ENCODE measurements at places on chromosomes 6 and 20.

GRCh38 chr6:21915707-21916260 lies 322.2 kb downstream of the SOX4 start:
- ATAC-seq = no peak

GRCh38 chr6:108831104-108831503 lies 17.1 kb upstream of the ARMC2 start:
- ATAC-seq = no peak

- ATAC-seq = no peak
Observed at GRCh38 chr6:121008553-121008952, 325.7 kb downstream of the TBC1D32 start.

- ATAC-seq = no peak
Observed at GRCh38 chr20:44690781-44691423, 24.3 kb upstream of the CCN5 start.

GRCh38 chr6:18087396-18088165 lies 34.9 kb downstream of the NHLRC1 start:
- ATAC-seq = no peak

DNA sequence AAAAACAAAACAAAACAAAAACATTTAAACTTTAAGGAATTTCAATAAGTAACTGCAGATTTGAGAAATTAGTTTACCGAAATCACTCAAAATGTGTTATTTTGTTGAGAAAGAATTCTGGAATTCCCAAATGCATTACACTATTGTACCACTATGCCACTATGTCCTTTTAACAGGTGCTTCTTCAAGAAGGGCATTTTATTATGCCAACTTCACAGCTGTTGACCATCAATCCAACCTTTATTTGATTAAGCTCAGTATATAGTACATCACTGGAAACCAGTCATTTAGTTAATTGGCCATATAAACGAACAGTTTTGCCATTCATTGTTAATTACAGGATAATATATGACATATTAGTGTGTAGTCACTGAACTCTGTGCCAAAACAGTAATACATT lies 221.7 kb downstream of the ARHGAP18 start:
- no peak for ATAC-seq

- ATAC-seq = no peak
Observed at GRCh38 chr6:161636882-161637430, 363.1 kb upstream of the AGPAT4 start.

- no peak for ATAC-seq
Observed at GRCh38 chr6:79796197-79796596, 151.2 kb downstream of the ELOVL4 start.

- no peak for ATAC-seq
Observed at GRCh38 chr6:157561414-157561790, 180.4 kb downstream of the ZDHHC14 start.

- no peak for ATAC-seq
Observed at GRCh38 chr20:49517805-49518100, 35.3 kb upstream of the KCNB1 start.

All from activated CD4-positive, CD25-positive, alpha-beta regulatory T cell treated with anti-CD3 and anti-CD28 coated beads, Interleukin-2, amount 50 U/mL, for 24 hours (primary cell).